ENCODE measurements at places on chromosomes 12 and 14.

GRCh38 chr12:127165567-127166392 is 1101.2 kb upstream of the TMEM132C start:
- DNase-seq: peak; percentile 92

DNA sequence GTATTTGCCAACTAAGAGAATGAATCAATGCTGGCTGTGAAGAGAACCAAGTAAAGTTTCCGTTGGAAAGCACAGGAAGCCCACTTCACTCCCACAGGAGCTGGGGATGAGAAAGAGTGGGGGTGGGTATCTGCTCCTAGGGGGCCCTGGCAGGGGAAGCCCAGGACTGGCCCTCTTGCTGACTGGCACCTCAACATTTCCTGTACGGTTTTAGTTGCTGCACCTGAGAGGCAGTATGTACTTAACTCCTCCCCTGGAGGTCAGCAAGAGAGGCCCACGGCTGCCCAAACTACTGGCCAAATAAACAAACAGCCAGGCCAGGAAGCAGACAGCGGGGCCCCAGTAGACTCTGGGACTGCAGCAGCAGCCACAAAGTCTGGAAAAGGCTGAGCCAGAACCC is 33.8 kb upstream of the VWF start:
- DNase-seq: no peak

GRCh38 chr12:120439646-120440247 is 1.8 kb downstream of the COX6A1 start:
- peak; percentile 85 for DNase-seq

- DNase-seq: no peak
Measured at GRCh38 chr14:51879170-51879569, 18.8 kb downstream of the GNG2 start.

DNA sequence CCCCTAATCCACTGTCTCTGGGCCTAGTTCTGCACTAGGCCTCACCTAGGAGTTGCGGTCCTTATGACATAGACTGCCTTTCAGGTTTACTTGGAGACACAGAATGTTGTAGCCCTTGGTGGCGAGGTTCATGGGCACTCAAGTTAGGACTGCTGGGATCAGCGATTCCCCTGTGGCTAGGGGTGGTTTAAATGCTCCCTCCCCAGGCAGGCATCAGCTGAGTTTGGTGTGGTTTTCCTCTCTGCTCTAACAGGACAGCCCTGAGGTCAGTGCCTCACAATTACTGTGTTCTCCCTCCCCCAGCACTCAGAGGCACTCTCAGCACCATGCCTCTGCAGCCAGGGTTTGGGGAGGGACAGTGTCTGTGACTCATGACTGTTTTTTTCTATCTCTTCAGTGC is 22.2 kb upstream of the RDH16 start:
- DNase-seq: no peak

- peak; percentile 72 for DNase-seq
Measured at GRCh38 chr12:93025145-93026103, 96.3 kb upstream of the EEA1 start.

DNA sequence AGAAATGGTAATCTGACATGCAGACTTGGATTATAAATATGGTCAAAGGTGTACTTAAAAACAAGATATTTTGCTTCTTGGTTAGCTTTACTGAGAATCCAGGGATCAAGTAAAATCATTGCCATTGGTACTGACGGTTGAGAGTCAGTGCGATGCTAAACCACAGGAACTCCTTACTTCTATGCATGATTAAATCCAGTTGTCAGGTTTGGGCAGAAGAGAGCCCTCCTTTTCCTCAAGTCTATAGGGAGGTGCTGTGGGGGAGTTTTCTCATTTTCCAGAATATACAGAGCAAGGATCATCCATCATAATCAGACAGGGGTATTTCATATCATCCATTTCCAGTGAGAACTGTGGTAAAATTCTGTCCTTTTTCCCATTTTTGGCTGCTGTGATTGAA is 839.1 kb downstream of the NRXN3 start:
- no peak for DNase-seq

DNA sequence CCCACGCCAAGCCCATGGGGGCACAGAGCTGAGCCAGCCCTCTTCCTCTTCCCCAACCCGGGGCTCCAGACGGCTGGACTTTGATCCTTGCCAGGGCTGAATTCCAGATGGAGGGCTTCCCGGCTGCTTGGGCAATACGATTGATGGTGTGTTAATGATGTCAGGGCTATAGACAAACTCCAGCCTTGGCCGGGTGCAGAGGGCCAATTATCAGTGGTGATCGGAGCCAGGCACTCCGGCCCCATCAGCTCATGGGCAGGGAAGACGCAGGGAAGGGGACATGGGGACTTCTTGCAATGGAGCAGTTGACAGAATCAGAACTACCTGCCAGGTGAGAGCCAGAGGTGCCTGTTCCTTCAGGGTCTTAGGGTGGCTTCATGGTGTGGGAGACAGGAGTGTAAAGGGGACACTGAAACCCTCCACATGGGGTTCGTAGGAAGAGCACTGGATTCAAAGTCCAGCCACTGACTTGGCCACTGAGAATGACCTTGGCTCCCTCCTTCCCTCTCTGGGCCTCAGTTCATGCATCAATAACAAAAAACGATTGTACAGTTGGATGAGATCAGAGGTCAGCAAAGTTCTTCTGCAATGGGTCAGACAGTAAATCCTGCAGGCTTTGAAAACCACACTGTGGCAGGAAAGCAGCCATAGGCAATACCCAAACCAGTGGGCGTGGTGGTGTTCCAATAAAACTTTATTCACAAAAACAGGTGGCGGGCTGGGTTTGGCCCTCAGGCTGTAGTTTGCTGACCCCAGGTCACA is 333.7 kb downstream of the MED13L start:
- no peak for DNase-seq

DNA sequence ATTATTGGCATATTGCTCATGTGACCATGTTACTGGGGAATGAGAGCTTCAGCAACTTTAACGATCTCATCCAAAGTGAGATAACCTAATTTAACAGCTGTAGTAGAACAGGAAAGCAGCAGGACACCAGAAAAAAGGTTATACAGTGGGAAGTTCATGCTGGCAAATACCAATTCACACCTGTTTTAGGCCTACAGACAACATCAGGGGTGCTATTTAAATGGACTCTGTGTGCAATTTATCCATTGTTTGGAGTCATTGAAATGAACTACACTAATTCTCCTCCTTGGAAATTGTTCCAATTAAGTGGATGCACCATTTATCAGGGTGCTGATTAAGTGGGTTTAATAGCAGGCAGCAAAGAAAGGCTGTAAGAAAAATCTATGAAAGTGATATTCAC is 424.4 kb upstream of the LMO3 start:
- no peak for DNase-seq

GRCh38 chr12:93682846-93683261 is 5.7 kb downstream of the CRADD start:
- DNase-seq: peak; percentile 25

- peak; percentile 96 for DNase-seq
Measured at GRCh38 chr12:15979096-15980092, 68.3 kb downstream of the DERA start.

- no peak for DNase-seq
Measured at GRCh38 chr12:32585680-32586079, 93.4 kb upstream of the DNM1L start.

- no peak for DNase-seq
Measured at GRCh38 chr12:54824402-54824801, 29.9 kb upstream of the MUCL1 start.

DNA sequence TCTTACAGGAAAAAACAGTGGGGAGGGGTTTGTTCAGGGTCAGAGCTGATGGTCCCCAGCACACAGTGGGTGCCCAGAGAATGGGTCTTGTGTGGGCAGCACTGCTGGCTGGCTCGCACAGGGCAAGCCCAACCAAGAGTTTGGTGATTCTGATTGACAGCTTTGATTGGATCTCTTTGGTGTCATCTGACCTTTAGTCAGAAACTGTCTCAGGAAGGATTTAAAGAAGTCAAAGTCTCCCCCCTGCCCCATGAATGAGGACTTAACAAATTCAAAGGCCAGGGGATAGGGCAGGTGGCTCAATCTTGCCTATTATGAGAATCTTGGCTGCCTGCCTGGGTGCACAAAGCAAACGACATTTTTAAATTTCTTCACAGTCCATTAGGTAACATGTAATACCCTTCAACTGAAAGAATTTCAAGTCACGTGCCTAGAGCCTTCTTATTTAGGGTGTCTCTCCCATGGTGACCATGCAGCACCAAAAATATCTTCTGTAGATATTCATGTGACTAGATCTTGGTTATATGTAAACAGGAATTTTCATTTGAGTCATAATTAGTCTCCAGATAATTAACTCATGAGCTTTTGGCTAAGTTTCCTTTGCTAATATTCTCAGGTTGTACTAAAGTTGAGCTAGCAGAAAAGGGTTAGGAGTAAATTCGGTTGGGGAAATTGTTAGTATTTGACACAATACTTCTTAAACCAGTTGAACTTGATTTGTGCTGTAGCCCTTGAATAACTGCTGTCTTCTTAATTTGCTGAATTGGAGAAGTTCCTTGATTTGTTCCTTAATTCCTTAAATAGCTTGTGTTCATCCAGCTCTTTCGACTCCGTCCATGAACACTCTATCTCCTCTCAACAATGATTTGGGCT is 54.5 kb upstream of the HECTD1 start:
- peak; percentile 32 for DNase-seq

DNA sequence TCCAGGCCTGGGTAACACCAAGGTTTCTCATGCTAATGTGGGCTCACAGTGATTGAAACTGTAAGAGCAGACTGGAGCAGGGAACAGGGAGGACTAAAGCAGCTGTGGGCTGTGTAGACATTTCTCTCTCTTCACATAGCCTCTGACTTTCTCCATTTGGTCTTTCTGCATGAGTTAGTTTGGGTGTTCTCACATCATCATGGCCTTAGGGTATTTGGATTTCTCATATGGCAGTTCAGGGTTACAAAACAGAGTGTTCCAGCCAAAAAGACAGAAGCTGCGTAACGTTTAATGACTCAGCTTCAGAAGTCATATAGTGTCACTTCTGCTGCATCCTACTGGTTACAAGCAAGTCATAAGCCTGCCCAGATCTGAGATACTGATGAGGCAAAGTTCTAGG is 52.0 kb upstream of the OSBPL8 start:
- no peak for DNase-seq

GRCh38 chr14:28570391-28570790 is 196.2 kb upstream of the FOXG1 start:
- no peak for DNase-seq
